ENCODE measurements at places on chromosomes 1 and 21.

- DNase-seq: no peak
These were observed 189.8 kb downstream of the CLIC6 start for GRCh38 chr21:34858559-34858958.

DNA sequence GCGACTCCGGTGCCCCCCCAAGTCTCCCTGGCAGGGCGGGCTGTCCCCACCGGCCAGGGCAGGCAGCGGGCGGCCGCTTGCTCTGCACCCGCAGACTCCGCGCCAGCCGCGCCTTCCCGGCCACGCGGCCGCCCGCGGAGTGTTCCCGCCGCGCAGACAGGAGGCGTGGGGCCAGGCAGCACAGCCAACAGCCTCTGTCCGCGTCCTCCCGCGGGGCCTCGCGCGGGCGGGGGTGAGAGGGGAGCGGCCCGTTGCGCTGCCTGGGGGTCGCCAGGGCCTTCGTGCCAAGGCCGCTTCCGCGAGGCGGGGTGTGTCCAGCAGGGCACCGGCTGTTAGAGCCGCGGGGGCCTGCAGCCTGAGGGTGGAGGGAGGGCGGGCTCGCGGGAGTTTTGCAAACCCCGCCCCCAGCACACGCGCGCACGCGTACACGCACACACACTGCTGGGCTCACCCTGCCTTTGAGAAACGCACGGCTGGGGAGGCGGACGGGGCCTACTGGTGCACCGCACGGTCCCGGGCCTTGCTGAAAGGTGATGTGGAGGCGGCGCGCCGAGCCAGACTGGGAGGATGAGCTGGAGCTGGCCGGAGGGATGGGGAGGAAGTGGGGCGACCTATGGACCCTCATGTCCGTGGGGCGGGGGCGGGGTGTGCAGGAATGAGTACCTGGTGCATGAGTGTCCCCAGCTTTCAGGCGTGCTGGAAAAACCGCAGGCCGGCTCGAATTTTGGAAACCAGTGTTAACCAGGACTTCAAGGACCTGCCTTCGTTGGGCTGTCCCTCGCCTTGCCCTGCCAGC, 41.5 kb downstream of the KIAA1614 start:
- DNase-seq: no peak

- no peak for DNase-seq
These were observed 392 bp downstream of the GSTM2 start for GRCh38 chr1:109668123-109668775.

DNA sequence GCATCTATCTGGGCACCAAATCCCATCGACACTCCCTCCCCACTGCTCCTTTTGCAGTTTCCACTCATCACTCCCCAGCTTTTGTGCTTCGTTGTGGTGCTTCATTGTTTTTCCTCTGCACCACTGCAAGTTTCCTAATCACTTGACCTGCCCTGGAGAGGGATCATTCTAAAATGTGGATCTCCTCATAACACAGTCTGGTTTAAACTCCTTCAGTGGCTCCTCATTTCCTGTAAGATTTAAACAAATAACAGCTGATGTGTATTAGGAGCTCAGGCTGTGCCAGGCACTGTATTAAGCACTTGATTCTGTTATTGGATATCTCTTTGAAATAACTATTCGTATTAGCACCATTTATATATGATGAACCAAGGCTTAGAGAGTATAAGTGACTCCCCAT, 51.3 kb downstream of the MAP10 start:
- DNase-seq: no peak

GRCh38 chr1:40438391-40439015, 11.8 kb upstream of the ZFP69B start:
- no peak for DNase-seq

DNA sequence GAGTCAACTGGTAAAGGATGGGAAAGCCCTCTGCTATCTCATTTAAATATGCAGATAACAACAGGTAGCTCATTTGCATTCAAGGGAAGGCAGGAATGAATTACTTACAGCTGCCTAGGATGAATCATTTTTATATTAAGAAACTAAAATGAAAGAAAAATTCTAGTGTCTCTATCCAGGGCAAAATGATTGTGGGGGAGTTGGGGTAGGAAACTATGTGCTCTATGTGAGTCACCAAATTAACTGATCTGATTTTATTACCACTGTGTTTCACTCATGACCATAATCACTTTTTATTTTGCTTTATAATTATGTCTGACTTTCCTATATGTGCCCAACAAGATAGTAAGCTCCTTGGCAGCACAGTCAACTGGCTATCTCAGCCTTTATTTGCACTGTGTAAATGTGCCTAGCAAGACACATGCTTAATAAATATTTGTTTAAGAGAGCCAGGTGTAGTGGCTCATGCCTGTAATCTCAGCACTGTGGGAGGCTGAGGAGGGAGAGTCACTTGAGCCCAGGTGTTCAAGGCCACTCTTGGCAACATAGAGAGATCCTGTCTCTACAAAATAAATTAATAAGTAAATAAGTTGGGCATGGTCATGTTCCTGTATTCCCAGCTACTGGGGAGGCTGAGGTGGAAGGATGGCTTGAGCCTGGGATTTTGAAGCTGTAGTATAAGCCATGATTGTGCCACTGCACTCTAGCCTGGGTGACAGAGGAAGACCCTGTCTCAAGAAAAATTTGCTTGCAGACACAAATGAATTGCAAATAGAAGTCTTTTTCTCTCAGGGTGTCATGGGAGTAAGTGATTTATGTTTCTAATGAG, 84.1 kb downstream of the SPAG17 start:
- no peak for DNase-seq

- no peak for DNase-seq
These were observed 136.0 kb upstream of the CYYR1 start for GRCh38 chr21:26709090-26709489.

- no peak for DNase-seq
These were observed 6.0 kb downstream of the HUNK start for GRCh38 chr21:31878831-31879230.

GRCh38 chr1:230540421-230541155, 101.7 kb upstream of the COG2 start:
- no peak for DNase-seq

- DNase-seq: no peak
These were observed 80.0 kb downstream of the NDUFS5 start for GRCh38 chr1:39105841-39106765.

- DNase-seq: no peak
These were observed 211.0 kb upstream of the RAB4A start for GRCh38 chr1:229059671-229060539.

- no peak for DNase-seq
These were observed 161.5 kb downstream of the IER5 start for GRCh38 chr1:181250038-181250437.

- DNase-seq: no peak
These were observed 61.4 kb downstream of the KAZN start for GRCh38 chr1:14659913-14660312.

Measured in right renal cortex interstitium (tissue), 3 donors.